Right lobe of liver (tissue), 6 donors: ENCODE measurements at places on chromosomes 3 and 15. TPM values are rescaled to one million over a fixed set of nuclear protein-coding genes. Genes with fewer than 3 reads are reported as not detected.
A peak's percentile ranks its signal among the peaks of the same experiment; 100 is the strongest.

- H3K4me3 ChIP-seq = no peak overlapping the region
- no peaks in the 10 kb centered on the region for H3K4me1 ChIP-seq
- no peak for DNase-seq
- no peaks in the 10 kb centered on the region for H3K27me3 ChIP-seq
- no peaks in the 10 kb centered on the region for H3K36me3 ChIP-seq
Observed at GRCh38 chr3:23324745-23325144, 121.6 kb downstream of the UBE2E2 start.

The ZNF860 gene
- 0.06 TPM for total RNA-seq

DNA sequence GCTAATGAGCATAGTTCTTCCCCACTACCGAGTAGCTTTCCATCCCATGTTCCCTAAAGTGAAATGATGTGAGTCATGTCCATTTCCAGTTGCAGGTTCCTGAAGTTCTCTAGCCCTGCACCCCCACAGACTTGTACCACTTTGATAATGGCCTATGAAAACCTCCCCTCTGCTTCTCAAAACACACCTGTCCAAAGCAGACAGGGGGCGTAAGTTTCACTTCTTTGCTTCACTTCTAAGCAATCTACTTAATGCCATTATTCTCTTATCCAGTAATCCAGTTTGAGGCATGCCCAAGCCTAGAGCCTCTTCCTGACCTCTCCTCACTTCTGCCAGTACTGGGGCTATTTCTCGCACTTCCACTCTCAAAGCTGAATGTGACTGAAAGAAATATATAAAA is 305.1 kb downstream of the IGSF11 start:
- H3K27me3 ChIP-seq = no peaks in the 10 kb centered on the region
- no peaks in the 10 kb centered on the region for H3K36me3 ChIP-seq
- DNase-seq = no peak

DNA sequence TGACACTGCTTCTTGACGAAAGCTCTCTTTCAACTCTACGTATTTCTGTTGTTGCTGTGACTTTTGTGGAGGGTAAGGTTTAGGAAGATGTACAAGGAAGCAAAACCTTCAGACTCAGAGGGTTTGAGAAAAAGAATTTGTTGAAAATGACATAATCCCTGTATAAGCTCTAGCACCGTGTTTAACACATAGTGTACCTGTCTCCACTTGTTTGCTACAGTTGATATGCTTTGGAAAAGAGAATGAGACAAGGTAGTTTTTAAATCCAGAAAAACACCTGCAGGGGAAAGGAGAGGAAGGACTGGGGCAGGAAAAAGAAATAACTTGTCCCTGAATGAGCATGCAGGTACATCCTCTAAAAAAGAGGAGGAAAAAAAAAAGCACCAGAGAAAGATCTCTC is 29.6 kb upstream of the CP start:
- H3K4me3 ChIP-seq = no peak overlapping the region
- H3K4me1 ChIP-seq = no peaks in the 10 kb centered on the region
- no peaks in the 10 kb centered on the region for H3K27me3 ChIP-seq
- no peaks in the 10 kb centered on the region for H3K36me3 ChIP-seq

DNA sequence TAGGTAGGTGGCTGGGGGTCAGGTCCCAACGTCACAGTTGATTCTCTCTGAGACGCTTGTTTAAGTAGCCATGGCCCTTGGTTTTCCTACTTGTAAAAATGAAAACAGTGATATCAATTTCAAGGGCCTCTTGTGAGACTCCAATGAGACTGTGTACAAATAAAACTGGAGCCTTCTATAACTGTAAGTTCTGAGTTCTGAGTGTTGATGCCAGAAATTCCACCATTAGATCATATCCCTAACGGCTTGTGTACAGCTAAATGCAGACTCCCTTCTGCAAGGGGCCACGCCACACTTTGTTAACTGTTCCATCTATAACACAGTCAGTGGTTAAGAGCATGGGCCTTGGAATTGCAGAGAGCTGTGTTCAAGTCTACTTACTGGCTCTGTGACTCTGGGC is 267.3 kb downstream of the TLE3 start:
- no peak overlapping the region for H3K4me3 ChIP-seq
- H3K4me1 ChIP-seq = no peaks in the 10 kb centered on the region
- DNase-seq = no peak

- no peak overlapping the region for H3K4me3 ChIP-seq
- H3K36me3 ChIP-seq = no peaks in the 10 kb centered on the region
- DNase-seq = no peak
- no peak overlapping the region for H3K27ac ChIP-seq
- H3K4me1 ChIP-seq = no peaks in the 10 kb centered on the region
Observed at GRCh38 chr15:70778258-70779076, 15.1 kb upstream of the UACA start.

DNA sequence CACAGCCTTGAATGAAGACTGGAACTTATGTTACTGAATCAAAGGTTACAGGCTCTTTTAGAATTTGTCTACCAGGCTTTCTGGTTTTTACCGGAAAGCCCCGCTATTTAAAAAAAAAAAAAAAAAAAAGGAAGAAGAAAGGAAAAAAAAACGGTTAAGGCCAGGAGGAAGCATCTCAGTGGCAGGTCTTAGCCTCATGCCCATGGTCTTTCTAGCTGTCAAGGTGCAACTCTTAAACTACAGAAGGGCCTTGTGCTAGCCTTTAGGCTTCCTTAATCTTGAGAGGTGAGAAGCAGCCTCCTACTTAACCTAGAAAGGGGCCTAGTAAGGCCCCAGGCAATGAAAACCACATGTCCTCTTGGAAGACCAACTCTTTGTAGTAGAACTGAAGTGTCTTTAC is 77.5 kb downstream of the TBC1D5 start:
- no peaks in the 10 kb centered on the region for H3K36me3 ChIP-seq
- no peaks in the 10 kb centered on the region for H3K27me3 ChIP-seq
- H3K4me1 ChIP-seq = no peaks in the 10 kb centered on the region
- DNase-seq = no peak
- no peak overlapping the region for H3K27ac ChIP-seq

GRCh38 chr3:16741890-16742289 is 136.7 kb upstream of the DAZL start:
- no peaks in the 10 kb centered on the region for H3K4me1 ChIP-seq
- no peak overlapping the region for H3K27ac ChIP-seq
- DNase-seq = no peak

GRCh38 chr3:13277196-13277813 is 142.8 kb downstream of the NUP210 start:
- peak overlapping the region; percentile 80 for H3K27ac ChIP-seq
- H3K36me3 ChIP-seq = no peaks in the 10 kb centered on the region
- H3K27me3 ChIP-seq = no peaks in the 10 kb centered on the region
- DNase-seq = no peak

The CCDC80 gene
- total RNA-seq = 1.6 TPM
